ENCODE measurements at places on chromosomes 7 and 10.

DNA sequence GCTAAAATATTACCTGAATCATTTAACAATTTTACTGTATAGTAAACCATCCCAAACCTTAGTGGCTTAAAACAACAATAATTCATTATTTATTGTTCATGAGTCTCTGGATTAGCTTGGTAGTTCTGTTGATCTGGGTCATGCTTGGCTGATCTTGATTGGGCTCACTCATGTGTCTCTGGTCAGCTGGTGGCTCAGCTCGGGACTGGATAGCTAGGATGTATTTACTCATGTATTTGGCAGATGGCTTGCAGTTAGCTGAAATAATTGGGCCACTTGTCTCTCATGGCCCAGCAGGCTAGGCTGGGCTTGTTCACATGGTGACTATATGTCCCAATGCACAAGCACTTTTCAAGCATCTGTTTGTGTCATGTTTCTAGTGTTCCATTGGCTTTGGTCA, 262.8 kb downstream of the BBS9 start:
- DNase-seq: peak; percentile 61

- DNase-seq: no peak
These were observed 43.8 kb downstream of the EPDR1 start for GRCh38 chr7:37964196-37964595.

- no peak for DNase-seq
These were observed 54.1 kb downstream of the PLPP4 start for GRCh38 chr10:120511165-120511564.

GRCh38 chr7:28219793-28220192, 39.2 kb upstream of the JAZF1 start:
- DNase-seq: no peak

GRCh38 chr7:42572056-42572455, 335.0 kb upstream of the GLI3 start:
- no peak for DNase-seq

- DNase-seq: no peak
These were observed 304.6 kb downstream of the PRPF18 start for GRCh38 chr10:13891128-13892000.

Data from BE2C (cell line).